ENCODE measurements at places on chromosomes 6 and 20.

GRCh38 chr20:18391686-18392085 is 75.1 kb downstream of the DZANK1 start:
- no peak for DNase-seq

DNA sequence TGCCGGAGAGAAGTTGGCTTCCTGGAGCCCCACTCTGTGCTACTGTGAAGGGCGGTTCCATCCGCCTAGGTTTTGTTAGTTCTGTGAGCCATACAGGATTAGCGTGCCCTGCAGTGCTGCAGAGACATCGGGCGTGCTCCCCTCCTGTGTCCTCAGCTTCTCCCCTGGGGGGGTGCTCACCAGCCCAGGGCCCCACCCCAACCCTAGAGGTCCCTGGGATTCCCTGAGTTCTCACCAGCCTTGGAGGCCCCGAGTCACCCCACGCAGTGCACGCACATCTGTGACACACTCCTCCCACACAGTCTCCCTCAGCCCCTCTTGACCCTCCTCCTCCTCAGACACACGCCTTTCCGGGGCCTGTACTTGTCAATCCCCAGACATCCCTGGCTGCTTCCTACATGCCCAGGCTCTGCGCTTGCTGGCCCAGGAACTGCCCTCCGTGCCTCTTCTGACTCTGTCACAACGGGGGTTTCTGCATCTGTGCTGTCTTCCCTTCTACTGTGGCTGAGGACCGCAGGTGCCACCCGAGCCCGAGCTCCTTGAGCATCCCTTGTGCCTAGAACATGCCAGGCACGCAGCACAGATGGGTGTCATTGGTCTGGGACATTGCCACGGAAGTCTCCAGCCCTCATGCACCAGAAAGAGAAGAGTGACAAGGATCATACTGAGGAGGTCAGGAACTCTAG is 123.2 kb upstream of the RPS6KA2 start:
- DNase-seq: no peak

GRCh38 chr6:148619891-148620290 is 126.9 kb upstream of the UST start:
- DNase-seq: no peak

GRCh38 chr20:5703681-5704101 is 46.5 kb upstream of the SHLD1 start:
- DNase-seq: no peak

- no peak for DNase-seq
These were observed 7.9 kb upstream of the BHLHE23 start for GRCh38 chr20:63014710-63015109.

DNA sequence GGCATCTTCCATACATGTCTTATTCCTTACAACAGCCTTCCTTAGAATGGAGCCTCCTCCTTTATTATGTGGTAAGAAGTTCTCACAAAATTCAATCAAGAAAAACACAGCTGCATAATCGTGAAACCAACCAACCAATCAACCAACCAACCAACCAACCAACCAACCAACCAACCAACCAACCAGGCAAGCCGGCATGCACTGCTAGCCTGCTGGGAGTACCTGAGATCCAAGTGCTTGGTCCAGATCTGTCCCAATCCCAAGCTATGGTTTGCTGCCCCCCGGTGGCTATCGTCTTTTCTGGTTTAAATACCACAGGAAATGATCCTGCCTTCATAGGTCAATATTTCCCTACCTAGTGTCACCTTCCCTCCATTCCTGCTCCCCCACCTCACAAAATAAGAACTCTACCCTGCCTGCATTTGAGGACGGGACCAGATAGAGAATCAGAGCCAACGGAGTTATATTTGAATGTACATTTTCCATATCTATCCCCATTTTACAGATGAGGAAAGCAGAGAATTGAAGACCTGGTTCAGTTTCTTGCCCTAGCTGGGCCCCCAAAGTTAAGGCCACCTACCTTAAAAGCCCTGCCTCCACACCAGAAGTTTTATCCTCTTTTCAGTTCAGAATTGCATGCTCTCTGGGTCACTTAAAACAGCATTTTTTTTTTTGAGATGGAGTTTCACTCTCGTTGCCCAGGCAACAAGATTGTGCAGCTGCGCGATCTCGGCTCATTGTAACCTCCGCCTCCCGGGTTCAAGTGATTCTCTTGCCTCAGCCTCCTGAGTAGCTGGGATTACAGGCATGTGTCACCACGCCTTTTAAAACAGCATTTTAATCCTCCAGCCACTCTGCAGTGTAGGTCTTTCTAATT is 27.1 kb downstream of the RAB44 start:
- peak; percentile 71 for DNase-seq

GRCh38 chr6:160258346-160259142 is at the start of gene SLC22A2:
Gene SLC22A2 (minus strand): TSS chr6:160258821. CDS start chr6:160258757, 64 bp downstream.
- DNase-seq: no peak

DNA sequence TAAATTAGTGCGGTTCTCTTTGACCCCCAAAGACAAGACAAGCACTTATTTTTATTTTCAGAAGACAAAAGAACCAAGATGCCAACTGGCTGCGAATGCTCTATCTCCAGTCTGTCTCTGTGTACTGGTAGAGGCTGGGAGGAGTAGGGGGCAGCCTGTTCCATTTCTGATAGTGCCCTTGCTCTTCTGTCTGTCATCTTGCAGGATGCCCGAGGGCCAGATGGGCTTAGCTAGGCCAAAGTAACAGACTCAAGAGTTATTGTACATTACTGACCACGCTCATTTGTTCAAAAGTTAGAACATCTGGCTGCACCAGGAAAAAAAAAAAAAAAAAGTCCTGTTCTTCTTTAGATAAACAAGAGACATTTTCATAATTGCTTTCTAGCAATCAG is 198.1 kb upstream of the UST start:
- no peak for DNase-seq

DNA sequence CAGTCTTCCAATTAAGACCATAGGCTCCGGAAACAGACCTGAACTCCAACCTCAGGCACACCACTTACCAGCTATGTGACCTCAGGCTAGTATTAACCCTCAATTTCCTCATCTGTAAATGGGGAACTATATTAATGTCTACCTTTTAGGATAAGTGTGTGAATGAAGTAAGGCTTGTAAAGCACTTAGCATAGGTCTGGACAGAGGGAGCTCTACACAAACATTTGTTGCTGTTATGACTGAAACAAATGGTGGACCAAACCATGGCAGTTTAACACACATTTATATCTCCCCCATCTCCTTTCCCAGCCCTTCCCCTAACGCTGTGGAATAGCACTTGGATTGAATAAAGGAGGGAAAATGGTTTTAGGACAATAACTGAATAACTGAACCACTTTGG is 48.7 kb downstream of the TSHZ2 start:
- DNase-seq: no peak

- DNase-seq: no peak
These were observed 47.6 kb upstream of the MCM9 start for GRCh38 chr6:118982575-118982911.

Measured in HEK293T (cell line).